ENCODE measurements at places on chromosomes 5 and 9.

GRCh38 chr5:88551724-88552345 lies 283.2 kb upstream of the TMEM161B start:
- no peak for DNase-seq

GRCh38 chr9:113511047-113511521 lies 47.6 kb downstream of the RGS3 start:
- no peak for DNase-seq

DNA sequence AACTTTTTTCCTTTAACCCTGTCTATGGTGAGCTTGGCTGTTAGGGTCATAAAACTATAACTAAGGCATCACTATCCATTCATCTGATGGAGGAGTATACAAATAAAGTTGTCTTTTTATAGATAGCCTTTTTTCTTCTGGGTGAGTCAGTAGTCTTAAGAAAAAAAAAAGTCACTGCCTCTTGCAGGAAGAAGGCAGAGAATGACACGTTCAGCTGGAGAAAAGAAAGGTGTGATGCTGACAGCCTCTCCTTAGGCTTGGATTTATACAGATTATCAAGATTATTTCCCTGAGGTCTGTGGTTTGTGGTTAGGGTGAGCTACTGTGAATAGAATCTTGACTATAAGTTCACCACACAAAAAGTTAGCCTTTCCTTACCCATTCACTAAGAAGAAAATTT lies 23.0 kb downstream of the EPB41L4B start:
- DNase-seq, result no peak

DNA sequence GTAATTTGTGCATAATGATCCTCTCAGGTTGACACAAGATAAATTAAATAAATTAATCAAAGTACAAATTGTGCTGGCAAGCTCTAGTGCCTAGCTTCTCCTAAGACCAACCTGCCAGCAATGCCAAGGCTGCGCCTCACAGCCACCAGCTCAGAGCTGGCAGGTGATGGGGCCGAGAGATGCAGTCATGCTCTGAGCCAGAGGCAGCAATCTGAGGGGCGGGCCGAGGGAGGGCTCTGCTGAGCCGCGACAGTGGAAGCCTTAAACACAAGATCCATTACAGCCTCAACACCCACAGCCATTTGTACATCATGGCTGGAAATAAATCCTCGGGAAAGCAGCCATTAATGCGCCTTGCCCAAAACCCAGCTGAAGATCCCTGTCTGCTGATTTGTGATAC lies 20.3 kb downstream of the MED27 start:
- no peak for DNase-seq

DNA sequence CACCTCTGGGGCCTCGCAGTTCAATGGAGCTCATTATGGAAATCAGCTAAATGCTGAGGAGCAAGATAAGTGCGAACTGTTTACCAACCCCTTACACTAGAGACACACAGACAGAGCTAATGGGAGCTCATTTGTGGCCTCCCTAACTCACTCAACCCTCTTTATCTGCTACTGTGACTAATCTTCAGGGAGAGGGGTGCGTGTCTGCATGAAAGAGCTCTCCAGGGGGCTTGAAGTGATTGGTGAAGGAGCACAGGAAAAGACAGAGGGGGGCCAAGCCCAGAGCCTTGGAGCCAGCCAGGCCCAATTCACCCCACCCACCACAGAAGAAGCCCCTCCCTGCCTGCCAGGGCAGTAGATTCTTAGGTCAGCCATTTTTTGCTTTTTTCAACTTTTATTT lies 466.8 kb upstream of the BRINP1 start:
- DNase-seq, result no peak
